Esophagus squamous epithelium (tissue), 5 donors: ENCODE measurements at places on chromosomes 16 and 17.

GRCh38 chr17:2023692-2024571 lies 1.2 kb downstream of the RTN4RL1 start:
- no peak for DNase-seq

DNA sequence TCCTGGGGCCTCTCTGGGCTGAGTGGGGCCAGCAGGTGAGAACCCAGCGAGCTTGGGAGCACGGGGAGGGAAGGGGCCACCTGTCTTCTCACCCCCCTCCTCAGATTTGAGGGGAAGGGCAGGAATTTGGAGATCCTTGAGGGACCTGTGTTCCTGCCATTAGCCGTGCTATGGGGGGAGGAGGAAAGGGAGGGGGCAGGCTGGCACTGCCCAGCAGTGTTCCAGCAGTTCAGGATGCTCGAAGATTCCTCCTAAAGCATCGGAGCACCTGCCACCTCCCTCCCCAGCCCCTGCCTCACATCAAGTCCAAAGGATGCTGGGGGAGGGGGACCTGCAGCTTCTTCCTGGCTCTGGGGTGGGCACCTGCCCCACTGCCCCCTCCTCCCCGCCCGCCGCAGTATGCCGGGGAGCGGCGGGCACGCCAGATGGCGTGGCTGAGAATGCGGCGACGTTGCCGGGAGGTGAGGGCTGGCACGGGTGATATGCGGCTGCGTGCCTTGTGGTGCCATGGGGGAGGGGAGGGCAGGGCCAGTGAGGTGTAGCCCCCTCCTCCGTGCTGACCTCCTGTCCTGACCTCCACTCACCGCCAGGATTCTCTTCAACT lies 4.7 kb upstream of the NEUROD2 start:
- no peak for DNase-seq

DNA sequence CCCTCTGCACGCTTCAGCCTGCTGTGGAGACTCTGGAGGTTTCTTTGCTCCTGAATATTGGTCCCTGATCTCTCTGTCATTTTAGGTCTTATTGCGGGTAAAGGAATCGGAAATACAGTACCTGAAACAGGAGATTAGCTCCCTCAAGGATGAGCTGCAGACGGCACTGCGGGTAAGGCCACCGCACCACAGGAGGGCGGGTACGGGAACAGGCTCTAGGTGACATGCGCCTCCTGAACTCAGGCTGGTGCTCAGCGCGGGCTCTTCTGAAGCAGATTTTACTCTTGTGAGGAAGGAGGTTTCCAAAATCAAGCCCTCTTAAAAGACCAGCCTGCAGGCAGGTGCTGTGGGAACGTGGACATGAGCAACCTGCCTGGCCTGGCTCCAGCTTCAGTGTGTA lies 29.8 kb downstream of the PLD6 start:
- no peak for DNase-seq

GRCh38 chr17:76271669-76272540 lies 6.8 kb downstream of the UBALD2 start:
- DNase-seq: no peak

DNA sequence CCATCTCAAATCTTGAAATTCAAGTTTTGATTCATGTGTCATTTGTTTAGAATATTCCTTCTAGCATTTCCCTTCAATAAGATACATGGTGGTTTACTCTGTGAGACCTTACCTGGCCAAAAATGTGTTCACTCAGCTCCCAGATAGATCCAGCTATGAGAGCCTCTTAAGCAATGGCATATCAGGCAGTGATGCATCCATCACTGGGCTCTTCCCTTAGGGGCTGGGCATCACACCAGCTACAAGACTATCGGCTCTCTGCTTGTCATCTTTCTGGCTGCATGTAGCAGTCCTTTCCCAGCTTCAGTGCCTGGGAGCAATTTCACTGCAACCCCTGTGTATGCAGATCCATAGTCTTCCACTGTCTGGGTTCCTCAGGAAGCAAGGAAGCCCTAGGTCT lies 40.6 kb downstream of the GOSR1 start:
- no peak for DNase-seq

GRCh38 chr17:65078441-65079160 lies 22.1 kb upstream of the GNA13 start:
- no peak for DNase-seq

DNA sequence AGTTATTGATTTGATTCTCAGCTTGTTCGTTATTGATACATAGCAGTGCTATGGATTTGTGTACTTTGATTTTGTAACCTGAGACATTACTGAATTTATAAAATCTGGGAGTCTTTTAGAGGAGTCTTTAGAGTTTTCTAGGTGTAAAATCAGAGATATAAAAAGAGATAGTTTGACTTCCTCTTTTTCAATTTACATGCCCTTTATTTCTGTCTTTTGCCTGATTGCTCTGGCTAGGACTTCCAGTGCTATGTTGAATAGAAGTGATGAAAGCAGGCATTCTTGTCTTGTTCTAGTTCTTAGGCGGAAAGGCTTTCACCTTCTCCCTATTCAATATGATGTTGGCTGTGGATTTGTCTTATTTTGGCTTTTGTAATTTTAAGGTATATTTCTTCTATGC lies 106.2 kb downstream of the PHKB start:
- no peak for DNase-seq

DNA sequence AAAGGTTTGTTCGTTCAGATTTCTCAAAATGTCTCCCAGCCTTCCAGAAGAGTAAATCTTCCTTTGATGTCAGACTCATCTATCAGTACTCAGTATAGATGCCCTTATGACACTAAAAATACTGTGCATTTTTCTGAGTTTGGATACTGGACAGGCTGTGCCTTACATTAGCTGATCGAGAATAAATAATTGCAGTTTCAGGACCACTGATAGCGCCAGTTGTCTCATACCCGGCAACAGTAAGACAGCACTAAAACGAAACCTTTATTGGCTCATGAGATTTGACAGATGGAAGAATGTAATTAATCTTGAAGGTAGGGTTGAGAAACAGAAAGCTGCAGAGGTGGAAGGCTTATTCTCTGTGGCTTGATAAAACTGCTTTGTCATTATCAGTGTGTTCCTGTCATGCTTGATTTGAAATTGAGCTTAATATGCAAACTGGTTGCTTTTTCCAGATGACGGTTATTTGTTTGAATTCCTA lies 1.2 kb downstream of the ATP6V0A1 start:
- DNase-seq: no peak

DNA sequence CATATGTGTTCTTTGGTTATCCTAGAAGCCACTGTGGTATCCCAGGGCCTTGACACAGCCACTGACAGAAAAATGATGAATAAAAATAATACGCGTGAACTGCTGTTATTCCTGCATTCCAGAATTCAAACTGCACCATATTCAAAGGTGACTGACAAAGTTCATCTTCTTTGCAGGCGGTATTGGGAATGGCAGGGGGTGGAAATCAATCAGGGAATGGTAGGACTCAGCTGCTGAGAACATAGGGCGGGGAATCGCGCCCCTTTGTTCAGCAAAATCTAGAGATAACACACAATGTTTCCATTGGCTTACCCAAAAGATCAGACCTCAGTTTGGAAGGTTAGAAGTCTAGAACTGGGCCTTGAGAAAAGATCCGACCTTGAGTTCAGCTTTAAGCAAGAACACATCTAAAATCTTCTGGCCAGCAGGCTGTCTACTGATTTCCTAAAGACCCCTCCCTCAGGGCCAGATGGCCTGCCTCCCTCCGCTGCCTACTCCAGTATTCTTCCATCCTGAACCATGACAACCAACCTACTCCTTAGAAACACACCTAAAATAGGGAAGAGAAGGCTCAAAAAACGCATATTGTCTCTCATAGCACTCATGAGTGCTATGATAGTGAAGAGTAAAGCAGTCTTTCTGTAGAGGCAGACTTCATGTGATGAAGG lies 34.1 kb downstream of the CDK5R1 start:
- DNase-seq: no peak
